ENCODE measurements at places on chromosomes 1 and 21.

GRCh38 chr1:214615109-214615508 lies 12.1 kb downstream of the CENPF start:
- no peak for DNase-seq

- DNase-seq = no peak
These were observed 1.5 kb upstream of the CNN3 start for GRCh38 chr1:94928293-94928939.

DNA sequence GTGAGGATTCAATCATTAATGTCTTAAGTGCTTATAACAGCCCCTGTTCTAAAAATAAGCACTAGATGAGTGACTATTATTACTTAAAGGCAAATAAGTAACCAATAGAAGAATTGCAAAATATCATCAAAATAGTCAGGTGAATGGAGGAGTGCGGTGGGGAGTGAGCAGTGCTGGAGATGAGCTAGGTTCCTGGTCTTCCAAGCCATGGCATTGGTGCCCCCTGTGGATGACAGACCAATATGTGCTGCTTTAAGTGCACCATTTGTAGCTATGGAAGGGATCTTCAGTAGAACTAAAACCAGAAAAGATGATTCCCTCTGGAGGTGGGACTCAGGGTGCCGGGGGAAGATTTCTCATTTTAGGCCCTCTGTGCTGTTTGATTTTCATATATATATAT lies 46.1 kb upstream of the SLC30A1 start:
- no peak for DNase-seq

- DNase-seq = no peak
These were observed 65.9 kb upstream of the FAM20B start for GRCh38 chr1:178959543-178960460.

- DNase-seq = no peak
These were observed 537 bp downstream of the RHBDL2 start for GRCh38 chr1:38941093-38941492.

DNA sequence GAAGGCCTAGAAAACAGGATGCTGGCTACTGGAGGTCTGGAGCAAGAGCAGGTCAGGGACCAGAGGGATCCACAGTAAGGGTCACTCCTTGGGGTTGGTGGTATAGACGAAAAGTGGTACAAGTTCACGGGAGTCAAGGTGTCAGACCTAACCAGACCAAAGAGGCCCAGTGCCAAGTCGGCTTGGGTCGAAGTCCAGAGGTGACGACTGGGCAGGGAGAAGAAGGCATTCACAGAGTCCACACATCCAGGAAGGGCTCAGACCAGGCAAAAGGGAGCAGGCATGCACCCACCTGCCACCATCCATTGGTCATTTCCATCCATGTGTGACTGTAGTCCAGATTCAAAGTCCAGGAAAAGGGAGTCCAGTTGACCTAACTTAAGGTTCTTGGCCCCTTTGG lies 27.1 kb upstream of the SYT6 start:
- no peak for DNase-seq

GRCh38 chr1:63855942-63856341 lies 82.1 kb downstream of the ROR1 start:
- DNase-seq = no peak

GRCh38 chr1:206037581-206037980 lies 13.9 kb upstream of the CTSE start:
- DNase-seq = no peak

- peak; percentile 44 for DNase-seq
These were observed 10.6 kb upstream of the UAP1 start for GRCh38 chr1:162550925-162551324.

- no peak for DNase-seq
These were observed 65.5 kb downstream of the DDX20 start for GRCh38 chr1:111821121-111821745.

DNA sequence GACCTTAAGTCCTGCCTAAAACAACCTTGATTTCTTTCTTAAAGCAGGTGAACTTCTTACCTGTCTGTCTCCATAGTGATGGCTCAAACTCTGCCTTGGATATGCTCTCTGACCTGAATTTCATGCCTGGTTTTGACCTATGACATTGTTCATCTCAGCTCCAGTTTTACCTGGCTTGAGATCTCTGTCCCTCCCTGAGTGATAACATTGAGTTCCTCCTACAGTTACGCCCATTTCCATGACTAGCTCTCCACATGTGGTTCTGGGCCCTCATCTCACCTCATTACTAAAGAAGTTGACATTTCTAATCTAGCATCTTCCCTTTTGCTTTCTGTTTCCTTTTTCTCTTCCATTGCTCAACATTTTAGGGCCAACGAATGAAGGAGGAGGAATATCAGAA lies 233.1 kb downstream of the HHIPL2 start:
- DNase-seq = no peak

- no peak for DNase-seq
These were observed 6.3 kb upstream of the TTLL10 start for GRCh38 chr1:1167398-1167821.

GRCh38 chr21:29152916-29153315 lies 22.5 kb downstream of the MAP3K7CL start:
- no peak for DNase-seq

- DNase-seq = no peak
These were observed 132.4 kb downstream of the SDCCAG8 start for GRCh38 chr1:243388276-243388675.

DNA sequence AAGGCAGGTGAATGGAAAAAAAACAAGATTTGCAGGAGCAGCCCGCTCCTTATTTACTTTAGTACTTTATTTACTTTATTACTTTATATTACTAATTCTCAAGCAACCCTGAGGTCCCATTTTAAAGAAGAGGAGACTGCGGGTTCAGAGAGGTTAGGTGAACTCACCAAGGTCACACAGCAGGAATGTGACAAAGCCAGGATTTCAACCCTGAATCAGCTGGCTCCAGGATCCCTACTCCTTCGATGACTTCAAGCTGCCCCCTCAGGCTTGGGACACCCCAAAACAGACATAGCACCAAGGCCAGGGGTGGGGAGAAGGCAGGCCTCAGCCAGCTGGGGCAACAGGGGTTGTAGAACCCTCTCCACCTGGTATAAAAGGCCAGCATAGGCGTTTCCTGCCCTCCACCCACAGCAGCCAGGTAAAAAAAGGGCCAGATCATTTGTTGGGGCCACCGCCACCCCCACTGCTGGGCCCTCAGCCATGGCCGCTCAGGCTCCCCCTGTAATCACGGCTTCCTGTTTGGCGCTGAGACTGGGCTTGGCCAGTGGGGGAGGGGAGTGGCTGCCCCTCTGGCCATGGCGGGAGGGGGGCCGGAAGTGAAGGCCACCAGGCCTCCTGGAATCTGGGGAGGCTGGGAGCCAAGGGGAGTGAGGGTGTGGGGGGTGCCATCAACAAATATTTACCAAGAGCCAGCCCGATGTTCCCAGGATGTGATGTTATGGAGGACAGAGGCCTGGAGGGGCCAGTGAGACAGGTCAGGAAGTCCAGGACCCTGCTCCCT lies 6.6 kb downstream of the SDC3 start:
- no peak for DNase-seq

GRCh38 chr1:84283381-84283780 lies 18.1 kb upstream of the SAMD13 start:
- DNase-seq = no peak

DNA sequence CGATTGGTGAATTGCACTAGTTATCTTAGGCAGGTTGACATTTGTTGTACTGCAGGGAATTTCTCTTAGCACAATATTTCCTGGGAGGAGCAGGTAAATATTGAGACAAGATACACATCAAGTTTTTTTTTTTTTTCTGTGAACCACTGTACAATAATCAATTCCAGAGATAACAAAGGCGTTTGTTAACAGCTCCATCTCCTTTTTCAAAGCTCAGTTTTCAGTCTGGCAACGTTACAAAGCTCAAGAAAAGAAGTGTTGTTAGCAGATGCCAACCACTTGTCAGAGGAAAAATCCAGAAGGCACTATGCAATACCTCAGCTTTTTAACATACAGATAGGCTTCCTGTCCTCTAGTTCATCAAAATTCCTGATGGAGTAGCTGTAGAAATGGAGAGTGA lies 40.9 kb upstream of the DAB1 start:
- peak; percentile 6 for DNase-seq

GRCh38 chr1:22228074-22228473 lies 85.2 kb upstream of the WNT4 start:
- no peak for DNase-seq

GRCh38 chr1:212477680-212478466 lies 45.2 kb downstream of the NENF start:
- no peak for DNase-seq

- no peak for DNase-seq
These were observed 27.9 kb downstream of the HIVEP3 start for GRCh38 chr1:41890825-41891198.

- no peak for DNase-seq
These were observed 75.1 kb downstream of the ARHGEF10L start for GRCh38 chr1:17614586-17614985.

DNA sequence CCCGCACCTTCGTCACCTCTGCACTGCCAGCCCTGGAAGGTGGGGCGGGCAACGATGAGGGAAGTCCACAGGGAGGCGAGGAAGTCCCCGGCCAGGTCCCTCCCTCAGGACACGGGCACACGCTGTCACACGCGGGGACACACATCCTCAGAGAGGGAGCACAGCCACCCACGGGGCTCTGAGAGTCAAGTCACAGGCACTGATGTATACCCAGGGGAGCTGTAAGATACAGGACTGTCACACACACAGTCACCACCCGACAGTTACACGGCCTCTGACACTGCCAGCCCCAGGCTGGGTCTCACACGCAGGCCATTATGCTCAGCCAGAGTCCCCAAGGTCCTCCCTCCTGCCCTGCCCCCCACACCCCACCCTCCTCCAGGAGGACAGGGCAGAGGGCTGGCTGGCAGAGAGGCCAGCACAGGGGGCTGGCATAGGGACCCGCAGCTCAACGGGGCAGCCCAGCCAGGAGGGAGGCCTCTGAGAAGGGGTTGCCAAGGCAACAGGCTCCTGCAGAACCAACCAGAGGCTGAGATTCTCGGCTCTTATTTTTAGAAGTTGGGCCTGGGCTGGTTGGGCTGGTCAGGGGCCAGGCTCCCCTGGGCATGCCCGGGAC lies 17.7 kb upstream of the ADGRB2 start:
- no peak for DNase-seq

DNA sequence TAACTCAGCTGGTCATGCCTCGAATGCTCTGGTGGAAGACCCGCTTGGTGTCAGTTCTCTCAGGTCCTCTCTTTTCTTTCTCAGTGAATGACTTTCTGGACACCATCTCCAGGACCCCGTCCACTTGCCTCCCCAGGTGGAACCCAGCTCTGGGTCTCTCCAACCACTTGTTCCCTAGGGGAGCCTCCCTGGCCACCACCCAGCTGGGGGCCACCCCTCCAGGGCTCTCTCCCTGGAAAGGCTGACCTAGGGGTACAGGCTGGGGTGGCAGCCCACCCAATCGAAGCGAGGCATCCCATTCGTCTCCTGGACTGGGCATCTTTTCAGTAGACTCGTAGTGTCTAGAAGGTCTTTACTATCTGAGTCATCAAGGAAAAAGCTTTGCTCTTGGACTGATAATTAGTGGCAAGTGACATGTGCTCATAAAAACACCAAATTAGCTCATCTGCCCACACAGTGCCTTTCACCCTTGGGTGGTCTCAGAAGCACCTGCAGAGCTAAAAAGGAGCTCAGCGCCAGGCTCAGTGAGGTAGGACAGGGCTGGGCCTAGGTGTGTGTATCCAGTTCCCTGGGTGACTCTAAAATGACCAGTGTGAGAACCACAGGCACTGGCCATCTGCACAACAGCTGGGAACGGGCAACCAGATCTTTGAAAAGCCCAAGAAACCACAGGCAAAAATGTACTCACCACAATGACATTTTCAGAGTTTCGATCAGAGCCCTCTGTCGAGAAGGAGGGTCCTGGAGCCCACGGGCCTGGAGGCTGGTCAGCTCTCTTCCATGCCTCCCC lies 2.4 kb upstream of the PDXK start:
- DNase-seq = no peak

DNA sequence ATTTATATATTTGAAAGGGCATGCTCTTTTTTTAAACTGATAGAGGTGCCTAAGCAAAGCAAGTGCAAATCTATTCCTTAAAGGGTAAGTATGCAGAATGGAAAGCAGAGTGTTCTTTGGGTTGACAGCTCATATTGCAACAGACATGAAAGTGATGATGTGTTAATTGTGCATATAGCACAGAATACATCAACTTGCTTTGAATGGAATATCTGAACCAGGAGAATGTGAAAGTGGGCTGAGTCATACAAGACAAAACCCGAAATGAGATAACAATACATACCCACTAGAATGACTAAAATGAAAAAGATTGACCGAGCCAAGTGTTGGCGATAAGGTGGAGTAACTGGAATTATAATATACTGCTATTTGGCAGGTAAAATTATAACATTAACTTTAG lies 4.3 kb downstream of the CR1 start:
- no peak for DNase-seq

DNA sequence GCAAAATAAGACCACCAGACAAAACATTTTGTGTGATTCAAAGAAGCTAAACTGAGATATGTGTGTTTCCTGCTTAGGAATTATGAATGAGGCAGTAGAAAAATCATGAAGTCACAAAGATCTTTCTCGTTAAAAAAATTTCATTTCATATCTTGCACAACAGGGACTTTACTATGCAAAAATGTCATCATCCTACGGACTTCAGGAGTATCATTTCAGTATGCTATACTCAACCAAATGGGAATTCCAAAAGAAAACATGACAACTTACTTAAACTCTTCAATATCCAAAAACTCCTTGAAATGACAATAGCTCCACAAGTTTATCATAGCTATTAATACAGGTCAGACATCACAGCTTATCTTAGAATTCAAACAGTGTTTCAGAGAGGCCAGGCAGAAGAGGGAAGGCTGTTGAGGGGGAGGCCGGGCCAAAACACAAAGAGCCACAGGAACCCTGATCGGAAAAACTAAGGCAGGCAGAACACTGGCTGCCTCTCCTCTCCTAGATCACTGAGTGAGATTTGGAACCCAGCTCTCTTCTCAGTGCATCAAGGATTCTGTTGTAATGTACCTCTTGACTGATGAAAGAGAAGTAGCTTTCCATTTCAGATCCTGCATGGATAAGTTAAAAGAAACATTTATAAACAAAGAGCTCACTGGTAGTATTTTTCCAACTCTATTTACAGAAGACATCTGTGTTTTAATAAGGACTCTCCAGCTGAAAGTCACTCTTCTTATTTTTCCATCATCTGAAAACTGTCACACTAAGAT lies 66.9 kb downstream of the TESK2 start:
- DNase-seq = no peak

GRCh38 chr1:248758352-248758751 lies 2.8 kb upstream of the LYPD8 start:
- DNase-seq = no peak

GRCh38 chr1:168374566-168374965 lies 93.9 kb downstream of the TBX19 start:
- DNase-seq = no peak

- DNase-seq = no peak
These were observed 30.7 kb downstream of the MRAP start for GRCh38 chr21:32329331-32329730.

GRCh38 chr1:22530715-22531114 lies 32.6 kb upstream of the EPHA8 start:
- DNase-seq = no peak

- DNase-seq = no peak
These were observed 51.7 kb downstream of the CASZ1 start for GRCh38 chr1:10744654-10745238.

GRCh38 chr1:117001254-117001927 lies at the start of gene CD101:
CD101 (plus strand) TSS chr1:117001760; CDS start chr1:117001818, 58 bp downstream.
- DNase-seq = no peak

Measured in NCI-H2171 (cell line).